ENCODE measurements at places on chromosomes 6 and 20.
A peak's percentile ranks its signal among the peaks of the same experiment; 100 is the strongest.

DNA sequence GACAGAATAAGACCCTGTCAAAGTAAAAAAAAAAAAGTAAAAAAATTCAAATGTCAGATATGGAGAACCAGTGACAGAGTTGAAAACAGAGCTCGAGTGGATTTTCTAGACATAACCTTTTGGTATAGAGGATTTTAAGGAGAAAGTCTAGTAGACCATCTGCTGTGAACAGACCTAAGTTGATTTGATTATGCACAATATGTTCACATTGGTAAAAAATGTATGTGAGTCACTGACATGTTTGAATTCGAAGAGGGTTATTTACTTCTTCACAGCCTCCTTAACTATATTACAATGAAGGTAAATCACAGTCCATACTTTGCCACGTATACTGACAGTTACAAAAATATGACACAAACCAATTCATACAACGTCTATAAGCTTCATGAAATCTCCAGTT lies 7.4 kb downstream of the TINAG start:
- DNase-seq = no peak
- H3K27ac ChIP-seq = no peak overlapping the region
- no peaks in the 10 kb centered on the region for H3K4me1 ChIP-seq
- no peaks in the 10 kb centered on the region for H3K36me3 ChIP-seq

GRCh38 chr20:56437196-56437960 lies 25.3 kb downstream of the CASS4 start:
- H3K27ac ChIP-seq = peak overlapping the region; percentile 66
- H3K36me3 ChIP-seq = no peaks in the 10 kb centered on the region
- H3K27me3 ChIP-seq = no peaks in the 10 kb centered on the region
- DNase-seq = no peak
- peaks cover 26% of the 10 kb centered on the region for H3K4me1 ChIP-seq

- H3K27me3 ChIP-seq = no peaks in the 10 kb centered on the region
- no peaks in the 10 kb centered on the region for H3K4me1 ChIP-seq
- H3K36me3 ChIP-seq = no peaks in the 10 kb centered on the region
- peak; percentile 31 for DNase-seq
These were observed 37.0 kb upstream of the PKHD1 start for GRCh38 chr6:52124126-52125121.

- peaks cover 4% of the 10 kb centered on the region for H3K27me3 ChIP-seq
- DNase-seq = no peak
- no peak overlapping the region for H3K27ac ChIP-seq
- peaks cover 17% of the 10 kb centered on the region for H3K4me1 ChIP-seq
- H3K36me3 ChIP-seq = peaks cover 4% of the 10 kb centered on the region
These were observed 9.6 kb downstream of the CCM2L start for GRCh38 chr20:32019563-32020463.

DNA sequence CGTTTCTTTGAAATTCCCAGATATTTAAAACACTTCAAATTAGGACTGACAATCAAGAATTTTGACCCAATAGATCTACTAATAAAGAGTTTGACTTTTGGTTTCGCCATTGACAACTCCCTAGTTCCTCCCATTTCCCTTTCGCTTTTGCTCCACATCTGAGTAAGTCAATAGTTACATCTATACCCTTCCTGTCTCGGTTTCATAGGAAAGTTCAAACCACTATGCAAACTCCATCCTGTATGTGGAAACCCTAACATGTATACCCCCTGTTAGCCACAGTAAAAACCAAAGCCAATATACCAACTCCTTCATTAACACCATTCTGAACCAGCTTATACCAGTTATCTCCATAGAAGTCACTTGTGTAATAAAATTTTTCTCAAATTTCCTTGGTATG lies 311.1 kb downstream of the MMUT start:
- no peak overlapping the region for H3K4me3 ChIP-seq
- H3K4me1 ChIP-seq = no peaks in the 10 kb centered on the region
- no peak overlapping the region for H3K27ac ChIP-seq
- no peaks in the 10 kb centered on the region for H3K27me3 ChIP-seq
- DNase-seq = no peak
- H3K36me3 ChIP-seq = no peaks in the 10 kb centered on the region

DNA sequence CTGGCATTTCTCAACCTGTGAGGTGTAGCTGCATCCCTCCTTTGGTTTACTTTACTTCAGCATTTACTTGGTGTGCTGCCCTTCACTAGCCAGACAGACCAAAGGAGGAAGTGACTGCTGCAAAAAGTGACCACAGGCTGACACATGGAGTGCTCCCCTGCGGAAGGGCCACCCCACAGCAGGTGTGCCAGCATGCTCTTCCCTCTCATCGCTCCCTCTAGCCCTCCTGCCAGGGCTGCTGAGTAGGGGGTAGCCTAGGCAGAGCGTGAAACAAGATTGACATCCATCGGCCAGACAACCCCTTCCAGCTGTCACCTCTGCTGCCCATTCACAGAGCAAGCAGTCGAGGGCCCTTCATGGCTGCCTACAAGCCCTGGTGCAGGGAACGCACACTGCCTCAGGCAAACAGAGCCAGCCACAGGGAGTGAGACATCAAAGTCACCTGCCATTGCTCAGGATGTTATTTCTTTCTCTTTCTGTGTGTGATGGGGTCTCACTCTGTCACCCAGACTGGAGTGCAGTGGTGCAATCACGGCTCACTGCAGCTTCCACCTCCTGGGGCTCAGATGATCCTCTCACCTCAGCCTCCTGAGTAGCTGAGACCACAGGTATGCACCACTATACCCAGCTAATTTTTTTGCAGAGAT lies 102.0 kb upstream of the RPS6KA2 start:
- no peaks in the 10 kb centered on the region for H3K27me3 ChIP-seq
- H3K4me1 ChIP-seq = no peaks in the 10 kb centered on the region
- DNase-seq = no peak
- no peak overlapping the region for H3K4me3 ChIP-seq
- H3K36me3 ChIP-seq = no peaks in the 10 kb centered on the region

DNA sequence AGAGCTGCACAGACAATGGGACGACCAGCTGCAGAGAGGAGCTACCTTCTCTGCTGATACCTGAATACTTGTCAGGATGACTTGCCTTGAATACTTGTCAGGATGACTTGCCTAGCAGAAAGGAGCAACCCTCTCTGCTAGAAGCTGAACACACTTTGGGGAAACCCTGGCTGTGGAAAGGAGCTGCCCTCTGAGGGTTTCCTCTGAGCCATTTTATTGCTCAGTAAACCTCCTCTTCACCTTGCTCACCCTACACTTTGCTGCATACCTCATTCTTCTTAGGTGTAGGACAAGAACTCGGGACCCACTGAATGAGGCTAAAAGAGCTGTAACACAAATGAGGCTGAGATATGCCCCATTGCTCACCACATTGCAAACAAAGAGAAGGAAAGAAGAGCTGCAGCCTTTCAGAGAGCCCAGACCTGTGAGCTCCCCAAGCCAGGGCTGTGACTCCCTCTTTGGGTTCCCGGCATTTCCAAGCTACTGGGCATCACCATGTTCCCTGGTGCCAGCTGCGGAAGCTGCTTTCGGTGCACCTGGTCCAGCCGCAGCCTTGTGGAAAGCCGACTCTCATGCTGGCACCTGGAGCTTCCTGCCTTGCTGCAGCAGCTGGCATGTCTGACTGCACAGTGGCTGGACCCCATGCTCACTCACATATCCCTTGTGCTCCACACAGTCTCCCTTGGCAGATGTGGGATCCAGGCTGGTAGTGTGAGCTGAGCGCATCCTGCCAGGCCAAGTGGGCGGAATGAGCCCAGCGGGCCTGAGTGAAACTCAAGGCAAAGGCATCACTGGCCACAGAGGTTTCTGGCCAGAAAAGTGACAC lies 106.7 kb upstream of the AHI1 start:
- no peaks in the 10 kb centered on the region for H3K36me3 ChIP-seq
- H3K4me1 ChIP-seq = no peaks in the 10 kb centered on the region
- H3K27me3 ChIP-seq = no peaks in the 10 kb centered on the region
- H3K27ac ChIP-seq = no peak overlapping the region
- DNase-seq = no peak
- no peak overlapping the region for H3K4me3 ChIP-seq
